ENCODE measurements at places on chromosomes 3 and 15. TPM values are rescaled to one million over a fixed set of nuclear protein-coding genes. Genes with fewer than 3 reads are reported as not detected.

The TSEN2 gene
- polyA plus RNA-seq: 13.0 TPM

DNA sequence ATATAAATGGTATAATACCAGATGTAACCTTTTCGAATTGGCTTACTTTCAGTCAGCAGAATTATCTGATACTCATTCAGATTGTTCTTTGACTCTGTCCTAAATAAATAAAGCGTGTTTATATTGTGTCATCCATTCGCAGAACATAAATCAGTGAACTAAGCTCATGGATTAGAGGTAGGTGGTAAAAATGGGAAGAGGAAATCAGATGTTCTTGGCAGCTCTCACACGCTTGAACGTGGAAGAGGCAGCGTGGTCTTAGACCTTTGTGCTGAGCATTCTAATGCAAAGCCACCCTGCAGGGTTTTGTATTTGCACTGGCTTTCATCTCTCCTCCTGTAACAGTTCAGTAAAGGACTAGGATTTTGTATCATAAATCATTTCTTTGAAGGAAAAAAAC, 441.4 kb downstream of the GABRG3 start:
- H3K27me3 ChIP-seq: no peaks in the 10 kb centered on the region
- no peak overlapping the region for H3K27ac ChIP-seq
- H3K4me3 ChIP-seq: no peak overlapping the region
- H3K4me1 ChIP-seq: no peaks in the 10 kb centered on the region

DNA sequence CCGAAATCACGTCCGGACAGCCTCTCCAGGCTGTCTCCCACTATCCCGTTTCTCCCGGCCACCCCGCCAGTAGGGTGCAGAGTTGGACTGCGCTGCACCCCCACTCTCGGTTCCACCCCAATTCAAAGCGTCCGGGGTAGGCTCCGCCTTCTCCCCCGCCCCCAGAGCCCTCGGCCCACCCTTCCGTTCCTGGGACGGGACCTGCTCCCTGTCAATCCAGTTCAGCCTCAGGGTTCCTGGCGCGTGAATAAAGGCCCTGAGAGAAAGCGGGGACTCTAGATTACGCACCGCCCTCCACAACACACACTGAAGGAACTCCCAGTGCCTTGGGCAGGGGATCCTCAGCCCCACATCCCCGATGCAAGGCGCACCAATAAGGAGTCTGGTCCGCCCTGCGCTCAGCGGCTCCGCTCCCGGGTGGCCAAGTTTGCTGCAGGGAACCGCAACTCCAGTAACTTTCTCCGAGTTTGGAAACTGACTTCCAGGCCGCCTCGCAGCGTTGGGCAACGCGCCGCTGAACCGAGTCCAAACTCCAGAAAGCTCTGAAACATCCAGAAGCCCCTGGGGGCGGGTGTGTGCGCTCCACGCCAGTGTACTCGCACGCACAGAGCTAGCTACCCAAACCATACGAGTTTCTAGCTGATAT, 1.9 kb downstream of the ADAMTS9 start:
- no peaks in the 10 kb centered on the region for H3K27me3 ChIP-seq
- peak overlapping the region; percentile 87 for H3K27ac ChIP-seq
- H3K4me1 ChIP-seq: peaks cover 21% of the 10 kb centered on the region
- DNase-seq: peak; percentile 84
- peak overlapping the region; percentile 90 for H3K4me3 ChIP-seq

The MESP1 gene
- 0.74 TPM for polyA plus RNA-seq

- no peak overlapping the region for H3K4me3 ChIP-seq
- no peaks in the 10 kb centered on the region for H3K27me3 ChIP-seq
- no peak overlapping the region for H3K27ac ChIP-seq
- H3K4me1 ChIP-seq: peaks cover 47% of the 10 kb centered on the region
- no peaks in the 10 kb centered on the region for H3K36me3 ChIP-seq
Observed at GRCh38 chr3:37907906-37908305, 46.2 kb downstream of the CTDSPL start.

GRCh38 chr15:33158366-33158765, 36.1 kb downstream of the FMN1 start:
- no peaks in the 10 kb centered on the region for H3K36me3 ChIP-seq
- no peak for DNase-seq
- no peaks in the 10 kb centered on the region for H3K27me3 ChIP-seq

All from SK-N-SH (cell line).